ENCODE measurements at places on chromosomes 4 and X.

DNA sequence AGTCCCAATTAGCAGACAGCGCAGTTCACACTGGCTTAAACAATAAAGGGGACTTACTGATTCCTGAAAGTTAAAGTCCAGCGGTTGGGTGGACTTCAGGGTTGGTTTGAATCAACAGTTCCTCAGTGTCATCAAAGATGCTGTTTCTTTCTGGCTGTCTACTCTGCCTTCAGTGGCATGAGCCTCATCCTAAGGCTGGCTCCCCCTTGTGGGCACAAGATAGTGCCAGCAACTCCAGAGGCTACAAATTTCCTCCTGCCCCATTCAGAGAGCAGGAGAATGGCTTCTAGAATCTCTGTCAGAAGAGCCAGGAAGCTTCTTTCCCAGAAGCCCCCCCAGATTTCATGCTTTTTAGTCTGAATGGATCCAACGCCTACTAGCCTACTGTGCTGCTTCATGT, 82.4 kb upstream of the MTM1 start:
- peak; percentile 22 for DNase-seq
- H3K27me3 ChIP-seq, result no peaks in the 10 kb centered on the region
- H3K4me3 ChIP-seq, result no peak overlapping the region
- H3K27ac ChIP-seq, result no peak overlapping the region
- no peaks in the 10 kb centered on the region for H3K4me1 ChIP-seq

GRCh38 chr4:7831330-7831729, 108.3 kb downstream of the AFAP1 start:
- no peak for DNase-seq
- H3K4me1 ChIP-seq, result peaks cover 49% of the 10 kb centered on the region
- H3K27me3 ChIP-seq, result no peaks in the 10 kb centered on the region

DNA sequence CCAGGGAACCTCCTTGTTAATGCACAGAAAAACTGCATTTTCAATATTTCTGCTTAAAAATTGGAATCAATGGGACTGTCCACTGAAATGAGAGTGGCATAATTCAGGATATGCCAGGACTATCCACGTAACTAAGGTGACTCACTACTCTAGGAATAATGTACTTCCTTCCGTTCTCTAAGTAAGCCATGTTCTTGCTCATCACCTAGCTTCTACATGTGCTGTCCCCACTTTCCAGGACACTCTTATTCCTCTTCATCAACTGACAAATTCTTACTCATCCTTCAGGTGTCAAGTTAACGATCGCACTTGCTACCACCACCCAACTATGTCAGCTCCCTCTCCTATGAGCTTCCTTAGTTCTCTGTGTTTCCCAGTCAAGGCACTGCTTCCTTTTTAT, 342.8 kb upstream of the F9 start:
- H3K4me1 ChIP-seq, result no peaks in the 10 kb centered on the region
- DNase-seq, result no peak
- no peak overlapping the region for H3K27ac ChIP-seq
- no peaks in the 10 kb centered on the region for H3K36me3 ChIP-seq

DNA sequence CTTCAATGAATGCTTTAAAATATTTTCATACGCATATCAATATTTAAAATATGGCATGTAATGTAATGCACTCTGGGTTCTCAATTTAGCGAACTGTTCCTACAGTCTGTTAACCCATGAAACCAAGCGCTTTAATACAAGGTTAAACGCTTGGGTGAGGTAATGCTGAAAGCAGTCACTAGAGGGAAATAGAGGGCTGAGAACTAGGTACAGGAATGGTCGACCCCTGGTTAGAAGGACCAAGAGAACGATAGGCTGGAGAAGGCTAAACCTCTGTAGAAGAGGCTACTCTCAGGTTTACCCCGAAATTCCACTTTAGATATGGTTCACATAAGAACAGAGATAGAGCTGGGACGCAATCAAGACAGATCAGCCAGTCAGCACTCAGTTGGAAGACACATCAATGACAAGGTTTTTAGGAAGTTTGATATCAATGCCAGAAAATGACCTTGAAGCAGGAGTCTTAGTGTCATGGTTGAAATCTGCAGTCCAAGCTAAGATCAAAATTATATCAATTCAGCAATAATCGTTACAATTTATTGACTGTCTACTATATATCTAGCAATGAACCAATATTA, 26.9 kb downstream of the ARSJ start:
- H3K27ac ChIP-seq, result no peak overlapping the region
- H3K27me3 ChIP-seq, result peaks cover 40% of the 10 kb centered on the region
- DNase-seq, result no peak

Data from left ventricle myocardium inferior (tissue), 1 donor.